ENCODE measurements at places on chromosomes 1 and 21.

DNA sequence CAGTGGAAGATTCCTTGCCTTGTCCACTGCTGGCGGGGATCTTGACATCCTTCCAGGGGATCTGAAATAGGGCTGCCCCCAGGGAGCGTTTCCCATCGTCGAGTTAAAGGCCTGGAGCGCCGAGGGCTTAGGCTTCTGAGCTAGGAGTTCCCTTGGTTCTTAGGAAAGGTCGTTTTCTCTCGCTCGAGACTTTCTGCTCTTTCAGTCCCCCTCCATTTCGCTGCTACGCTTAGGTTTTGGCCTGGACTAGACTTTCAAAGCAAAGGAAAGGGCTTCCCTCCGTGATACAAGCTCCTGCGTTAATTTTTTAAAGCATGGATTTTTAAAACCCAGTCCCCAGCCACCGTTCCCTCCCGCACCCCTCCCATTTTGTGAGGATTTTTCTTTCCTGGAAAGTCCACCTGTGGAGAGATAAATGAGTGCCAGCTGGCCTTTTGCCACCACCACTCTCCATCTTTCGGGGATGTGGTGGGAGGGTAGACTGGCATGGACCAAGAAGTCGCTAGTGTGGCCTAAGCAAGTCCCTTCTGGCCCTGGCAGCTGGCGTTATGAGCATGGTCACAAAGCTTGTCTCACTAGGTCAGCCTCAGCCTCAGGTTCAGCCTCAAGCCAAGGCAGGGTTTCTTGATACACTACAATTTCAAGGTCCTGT is 9.2 kb downstream of the NR5A2 start:
- no peak for DNase-seq

DNA sequence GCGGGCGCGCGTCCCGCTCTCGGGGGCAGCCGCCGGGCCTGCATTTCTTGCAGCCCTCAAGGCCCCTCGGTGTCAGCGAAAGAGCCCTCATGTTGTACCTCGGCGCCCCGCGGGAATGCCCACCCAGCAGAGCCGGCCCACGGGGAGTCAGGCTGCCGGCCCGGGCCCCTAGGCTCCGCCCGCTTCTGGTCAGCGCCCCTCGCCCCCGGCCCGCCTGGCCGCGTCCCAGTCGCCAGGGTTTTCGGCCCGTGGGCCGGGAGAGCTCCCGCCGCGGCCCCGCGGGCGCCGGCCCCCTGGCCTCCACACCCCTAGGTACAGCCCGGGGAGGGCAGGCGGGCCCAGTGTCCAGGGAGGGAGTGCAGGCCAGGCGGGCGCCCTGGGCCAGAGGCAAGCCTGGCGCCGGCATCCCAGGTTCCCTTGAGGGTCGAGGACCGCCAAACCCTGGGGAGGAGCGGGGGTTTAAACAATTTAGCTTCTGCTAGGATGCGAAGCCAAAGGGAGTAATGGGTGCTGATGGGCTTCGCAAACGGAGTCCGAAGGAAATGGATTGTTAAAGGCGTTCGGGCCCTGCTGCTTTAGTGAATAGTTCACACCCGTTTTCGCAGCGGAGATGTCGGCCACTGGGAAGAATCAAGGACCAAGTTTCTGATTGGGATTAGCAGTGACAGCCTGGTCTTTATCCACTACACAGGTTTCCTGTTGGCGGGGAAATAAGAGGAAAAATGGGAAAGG is 486 bp upstream of the KCNA3 start:
- DNase-seq: no peak

GRCh38 chr1:225763716-225764548 is 13.7 kb upstream of the SRP9 start:
- no peak for DNase-seq

DNA sequence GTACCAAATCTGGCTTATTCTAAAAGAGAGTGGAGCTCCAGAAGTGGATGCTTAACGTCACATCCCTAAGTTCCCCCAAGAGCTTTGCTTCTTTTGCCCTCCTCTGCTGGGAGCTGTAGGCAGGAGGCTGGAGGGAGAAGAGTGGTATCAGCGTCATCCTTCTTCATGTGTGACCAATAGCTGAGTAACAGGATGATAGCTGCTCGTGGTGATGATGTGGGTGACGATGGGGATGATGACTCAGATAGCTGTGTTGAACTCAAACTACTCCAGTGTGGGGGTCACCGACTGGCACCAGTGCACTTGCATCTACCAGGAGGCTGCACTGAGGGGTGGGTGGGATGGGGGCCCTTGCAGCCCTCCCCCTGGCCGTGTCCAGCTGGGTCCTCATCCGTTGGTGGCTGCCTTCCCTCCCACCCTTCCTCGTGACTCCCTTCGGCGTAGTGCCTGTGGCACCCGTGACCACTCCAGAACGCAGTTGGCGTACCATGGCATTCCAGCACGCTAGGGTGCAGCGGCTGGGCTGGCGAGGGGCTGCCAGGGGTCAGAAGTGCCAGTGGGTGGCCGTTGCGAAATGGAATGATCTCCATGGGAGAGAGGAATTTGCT is 1.1 kb downstream of the IGFN1 start:
- DNase-seq: no peak

DNA sequence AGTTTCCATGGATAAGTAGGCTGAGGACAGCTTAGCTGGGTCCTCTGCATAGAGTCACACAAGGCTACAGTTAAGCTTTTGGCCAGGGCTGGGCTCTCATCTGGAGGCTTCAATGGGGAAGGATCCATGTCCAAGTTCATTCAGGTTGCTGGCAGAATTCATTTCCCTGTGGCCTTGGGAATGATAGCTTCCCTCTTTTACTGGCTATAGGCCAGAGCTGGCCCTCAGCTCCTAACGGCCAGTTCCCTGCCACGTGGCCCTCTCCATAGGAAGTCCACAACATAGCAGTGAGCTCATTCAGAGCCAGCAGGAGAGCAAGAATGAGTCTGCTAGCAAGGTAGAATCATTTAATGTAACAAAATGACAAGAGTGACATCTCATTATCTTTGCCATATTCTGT is 15.1 kb upstream of the PODN start:
- no peak for DNase-seq

GRCh38 chr1:95233319-95233736 is 682 bp upstream of the RWDD3 start:
- no peak for DNase-seq

- no peak for DNase-seq
These were observed 21.9 kb downstream of the FASLG start for GRCh38 chr1:172680733-172681275.

DNA sequence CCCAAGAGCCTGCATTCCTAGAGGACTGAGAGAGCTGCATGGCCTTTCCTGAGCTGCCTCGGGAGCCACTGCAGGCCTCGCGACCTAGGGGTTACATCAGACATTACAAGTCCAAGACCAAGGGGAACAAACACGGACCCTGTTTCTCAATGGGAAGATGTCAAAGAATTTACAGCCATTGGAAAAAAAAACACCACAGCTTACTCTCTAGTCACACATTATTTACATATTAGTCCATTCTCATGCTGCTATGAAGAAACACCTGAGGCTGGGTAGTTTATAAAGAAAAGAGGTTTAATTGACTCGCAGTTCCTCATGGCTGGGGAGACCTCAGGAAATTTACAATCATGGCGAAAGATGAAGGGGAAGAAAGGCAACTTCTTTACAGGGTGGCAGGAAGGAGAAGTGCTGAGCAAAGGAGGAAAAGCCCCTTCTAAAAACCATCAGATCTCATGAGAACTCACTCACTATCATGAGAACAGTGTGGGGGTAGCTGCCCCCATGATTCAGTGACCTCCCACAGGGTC is 8.4 kb upstream of the PRMT2 start:
- no peak for DNase-seq

DNA sequence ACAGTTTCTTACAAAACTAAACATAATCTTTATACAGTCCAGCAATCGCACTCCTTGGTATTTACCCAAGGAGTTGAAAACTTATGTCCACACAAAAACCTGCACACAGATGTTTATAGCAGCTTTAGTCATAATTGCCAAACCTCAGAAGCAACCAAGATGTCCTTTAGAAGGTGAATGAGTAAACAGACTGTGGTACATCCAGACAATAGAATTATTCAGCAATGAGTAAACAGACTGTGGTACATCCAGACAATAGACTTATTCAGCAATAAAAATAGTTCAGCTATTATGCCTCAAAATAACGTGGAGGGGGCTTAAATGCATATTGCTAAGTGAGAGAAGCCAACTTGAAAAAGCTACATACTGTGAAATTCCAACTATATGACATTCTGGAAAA is 87.0 kb upstream of the GALNT2 start:
- DNase-seq: no peak

- no peak for DNase-seq
These were observed 3.5 kb upstream of the TSPAN1 start for GRCh38 chr1:46171351-46171750.

GRCh38 chr1:20421441-20421840 is 64.6 kb downstream of the CAMK2N1 start:
- no peak for DNase-seq

DNA sequence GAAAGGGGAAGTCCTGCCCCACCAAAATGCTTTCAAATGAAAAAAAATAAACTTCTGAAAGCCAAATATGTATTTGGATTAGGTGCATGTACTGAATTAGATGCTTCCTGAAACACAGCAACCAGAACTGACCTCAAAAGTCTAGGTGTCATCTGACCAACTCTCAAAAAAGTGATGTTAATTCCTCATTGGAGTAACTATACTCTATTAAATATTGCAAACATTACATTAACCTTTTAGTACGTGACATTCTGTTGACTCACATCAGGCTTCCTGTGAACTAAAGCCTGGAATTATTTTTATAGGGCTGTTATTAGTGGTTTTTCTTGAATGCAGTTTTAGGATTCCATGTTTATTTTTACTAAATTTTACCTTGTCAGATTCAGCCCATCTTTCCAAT is 73.5 kb downstream of the ASTN1 start:
- no peak for DNase-seq

GRCh38 chr1:26542771-26543451 is 13.3 kb downstream of the RPS6KA1 start:
- no peak for DNase-seq

DNA sequence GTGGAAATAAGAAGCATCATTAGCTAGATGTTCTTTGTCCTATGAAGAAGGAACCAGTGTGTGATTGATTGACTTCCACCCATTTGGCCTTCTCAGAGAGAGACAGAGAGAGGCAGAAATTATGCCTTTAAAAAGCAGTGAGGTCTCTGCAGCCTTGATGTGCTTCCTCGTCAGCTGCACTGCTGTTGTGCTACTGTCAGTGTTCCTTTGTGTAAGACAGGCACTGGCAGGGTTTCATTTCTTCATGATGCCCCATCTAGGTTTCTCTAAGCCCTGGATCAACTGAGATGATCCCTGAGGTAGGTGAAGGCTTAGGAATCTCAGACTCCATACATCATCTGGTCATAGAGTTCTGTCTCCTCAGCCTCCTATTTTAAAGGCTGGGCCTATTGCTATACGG is 34.9 kb downstream of the GPR3 start:
- DNase-seq: no peak

- DNase-seq: no peak
These were observed 35.7 kb downstream of the EDARADD start for GRCh38 chr1:236429715-236430274.

GRCh38 chr1:30984165-30984889 is 75.8 kb upstream of the SDC3 start:
- DNase-seq: no peak

DNA sequence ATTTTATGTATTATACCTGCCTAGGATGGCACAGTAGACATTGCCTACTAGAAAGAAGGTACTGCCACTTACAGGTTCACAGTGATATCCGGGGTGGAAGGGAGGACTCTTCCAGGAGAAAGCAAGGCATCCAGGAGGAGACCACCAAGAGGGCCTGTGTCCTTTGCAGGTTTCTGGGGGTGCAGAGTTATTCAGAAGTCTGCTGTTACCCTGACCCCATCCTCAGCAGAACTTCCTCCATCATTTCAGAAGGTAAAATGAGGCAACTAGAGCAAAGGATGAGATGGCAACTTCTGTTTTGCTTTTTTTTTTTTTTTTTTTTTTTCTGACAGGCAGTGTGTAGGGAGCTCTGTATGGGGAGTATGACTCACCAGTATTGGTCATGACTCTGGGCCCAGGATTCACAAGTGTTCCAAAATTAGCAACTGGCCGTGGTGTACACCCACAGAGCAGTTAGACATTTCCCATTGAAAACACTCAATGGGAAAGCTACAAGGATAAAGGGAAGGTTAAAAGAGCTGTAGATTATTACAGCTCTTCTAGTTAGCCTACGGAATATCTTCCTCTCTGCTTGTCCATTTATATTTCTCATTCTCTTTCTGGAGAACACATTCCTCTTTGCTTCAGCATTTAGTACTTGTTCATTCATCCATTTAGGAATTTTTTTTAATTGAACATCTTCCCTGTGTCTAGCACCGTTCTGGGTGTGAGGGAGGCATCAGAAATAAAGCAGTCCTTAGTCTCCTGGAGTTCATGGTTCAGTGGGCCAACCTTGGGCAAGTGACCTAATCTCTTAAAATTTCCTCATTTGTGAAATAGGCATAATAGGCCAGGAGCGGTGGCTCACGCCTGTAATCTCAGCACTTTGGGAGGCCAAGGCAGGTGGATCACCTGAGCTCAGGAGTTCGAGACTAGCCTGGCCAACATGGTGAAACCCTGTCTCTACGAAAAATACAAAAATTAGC is 50.5 kb upstream of the PPP2R5A start:
- DNase-seq: peak; percentile 59

- no peak for DNase-seq
These were observed 10.6 kb downstream of the FMO1 start for GRCh38 chr1:171258943-171259342.

- DNase-seq: peak; percentile 78
These were observed 186.4 kb upstream of the ZNHIT6 start for GRCh38 chr1:85894651-85895050.

GRCh38 chr1:53121319-53122172 is 20.9 kb downstream of the SLC1A7 start:
- no peak for DNase-seq

GRCh38 chr1:183303323-183303645 is 114.9 kb downstream of the NMNAT2 start:
- no peak for DNase-seq

DNA sequence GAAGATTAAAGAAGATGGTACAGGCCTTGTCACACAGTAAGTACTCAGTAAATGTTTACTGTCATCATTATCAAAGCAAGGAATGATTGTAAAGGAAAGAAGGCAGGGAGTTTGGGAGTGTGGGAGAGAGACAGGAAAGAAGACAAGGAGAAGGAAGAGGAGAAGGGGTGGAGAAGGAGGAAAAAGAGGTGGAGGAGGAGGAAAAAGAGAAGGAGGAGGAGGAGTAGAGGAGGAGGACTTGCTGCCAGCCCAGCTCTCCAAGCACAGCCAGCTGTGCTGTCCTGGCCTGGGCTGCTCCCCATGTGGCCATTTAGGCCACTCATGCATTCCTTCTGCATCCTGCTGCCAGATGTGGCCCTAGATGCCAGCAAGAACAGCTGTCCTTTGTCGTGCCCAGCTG is 7.5 kb upstream of the DISP3 start:
- peak; percentile 4 for DNase-seq

- DNase-seq: no peak
These were observed 6.1 kb downstream of the SH2D1B start for GRCh38 chr1:162405800-162406199.

GRCh38 chr1:207787776-207788175 is 35.9 kb downstream of the CD46 start:
- no peak for DNase-seq

DNA sequence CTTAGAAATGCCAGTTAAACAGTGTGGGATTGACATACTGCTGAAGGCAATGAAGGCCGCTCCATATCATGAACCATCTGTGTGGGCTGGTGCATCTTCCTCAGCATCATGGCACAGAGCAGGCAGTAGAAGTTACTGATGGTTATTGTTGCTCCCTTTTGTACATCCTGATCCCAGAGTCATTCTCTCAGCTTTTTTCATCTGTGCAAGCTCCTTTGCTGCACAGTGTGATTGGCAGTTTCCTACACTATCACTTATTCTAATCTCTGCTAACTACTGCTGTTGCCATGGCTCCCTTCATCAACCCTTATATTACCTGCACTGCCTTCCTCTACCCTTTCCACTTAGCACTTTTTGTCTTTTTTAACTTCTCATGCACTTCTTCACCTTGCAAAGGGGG is 16.2 kb downstream of the RGS13 start:
- DNase-seq: no peak

All from common myeloid progenitor, CD34-positive (primary cell).